Activated CD8-positive, alpha-beta memory T cell treated with anti-CD3 and anti-CD28 coated beads for 4 hours (primary cell): ENCODE measurements at places on chromosomes 2 and 18.

DNA sequence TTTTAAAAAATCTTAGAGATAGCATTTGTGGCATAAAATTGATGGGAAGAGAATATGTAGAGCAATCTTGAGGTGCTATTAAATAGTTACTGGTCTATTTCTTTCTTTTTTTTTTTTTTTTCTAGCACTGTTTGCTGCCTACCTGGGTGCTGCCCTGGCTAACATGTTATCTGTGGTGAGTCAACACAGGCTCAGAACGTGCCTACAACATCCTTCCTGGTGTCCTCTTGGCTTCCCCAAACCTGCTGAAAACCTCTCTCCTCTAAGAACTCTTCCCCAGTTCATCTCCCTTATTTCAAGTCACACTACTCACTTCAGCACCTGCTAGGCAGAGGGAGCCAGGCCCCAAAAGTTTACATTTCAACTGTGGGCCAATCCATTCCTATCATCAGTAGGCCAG is 45.1 kb upstream of the SLC14A1 start:
- DNase-seq, result no peak

DNA sequence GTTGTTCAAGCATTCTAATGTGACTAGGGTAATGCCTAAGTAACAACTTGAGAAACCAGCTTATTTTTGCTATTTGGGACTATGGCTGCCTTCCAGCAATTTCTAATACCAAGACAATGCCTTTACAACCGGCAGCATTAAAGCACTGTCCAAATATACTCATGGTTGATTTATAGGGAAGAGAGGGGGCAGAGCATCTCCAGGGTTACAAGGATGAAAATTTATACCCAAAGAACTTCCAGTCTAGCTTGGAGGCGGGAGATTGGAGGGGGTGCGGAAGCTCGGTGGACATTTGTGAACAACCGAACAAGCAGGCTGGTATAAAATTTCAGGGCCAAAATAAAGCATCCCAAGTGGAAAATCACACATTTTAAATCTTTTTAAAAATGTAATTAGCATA is 294.9 kb upstream of the STON1 start:
- no peak for DNase-seq

GRCh38 chr2:169050476-169051240 is 18.7 kb upstream of the DHRS9 start:
- no peak for DNase-seq

GRCh38 chr2:12819103-12819475 is 102.4 kb downstream of the TRIB2 start:
- no peak for DNase-seq

DNA sequence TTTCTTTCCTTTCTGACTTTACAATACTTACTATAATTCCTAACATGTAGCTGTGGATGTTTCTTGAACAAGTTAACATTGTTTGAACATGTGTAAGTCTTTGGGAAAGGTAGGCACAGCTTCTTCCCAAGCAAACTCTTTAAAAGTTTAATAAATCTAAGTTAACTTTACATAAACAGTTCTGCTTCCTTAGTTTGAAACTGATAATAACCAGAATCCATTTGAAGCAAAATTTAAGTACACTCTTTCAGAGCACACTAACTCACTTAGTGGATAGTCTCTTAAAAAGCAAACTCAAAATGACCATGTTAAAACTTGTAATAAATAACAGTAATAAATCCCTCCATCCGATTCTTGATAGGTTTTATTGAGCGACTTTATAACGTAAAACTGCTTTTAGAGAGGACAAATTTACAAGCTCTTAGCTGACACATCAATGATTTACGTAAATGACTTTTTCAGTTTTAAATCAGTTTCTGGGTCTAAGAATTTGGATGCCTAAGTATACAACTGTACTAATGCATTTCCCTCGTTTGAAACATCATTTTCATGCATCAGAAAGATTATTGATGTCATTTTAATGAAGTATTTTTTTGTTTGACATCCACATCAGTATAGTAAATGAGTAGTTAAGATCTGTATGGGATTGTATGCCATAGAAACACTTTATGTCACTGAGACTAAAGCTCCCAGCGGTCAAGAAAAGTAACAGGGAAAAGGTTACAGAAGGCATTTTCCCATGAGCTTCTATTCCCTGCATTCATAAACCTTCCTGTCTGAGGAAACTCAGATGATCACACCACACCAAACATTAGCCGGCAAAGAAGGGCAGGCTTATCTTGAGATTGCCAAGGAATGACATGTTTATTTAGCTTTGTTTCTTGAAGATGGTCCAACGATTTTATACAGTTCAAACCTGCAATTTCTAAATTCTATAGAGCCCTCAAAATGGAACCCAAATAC is 67.5 kb downstream of the PDE1A start:
- no peak for DNase-seq
